ENCODE measurements at places on chromosomes 5 and 9.

- DNase-seq, result peak; percentile 5
These were observed at the start of gene PLPPR1 for GRCh38 chr9:101028346-101029314. TSS of gene PLPPR1 (plus strand) at chr9:101028727.

DNA sequence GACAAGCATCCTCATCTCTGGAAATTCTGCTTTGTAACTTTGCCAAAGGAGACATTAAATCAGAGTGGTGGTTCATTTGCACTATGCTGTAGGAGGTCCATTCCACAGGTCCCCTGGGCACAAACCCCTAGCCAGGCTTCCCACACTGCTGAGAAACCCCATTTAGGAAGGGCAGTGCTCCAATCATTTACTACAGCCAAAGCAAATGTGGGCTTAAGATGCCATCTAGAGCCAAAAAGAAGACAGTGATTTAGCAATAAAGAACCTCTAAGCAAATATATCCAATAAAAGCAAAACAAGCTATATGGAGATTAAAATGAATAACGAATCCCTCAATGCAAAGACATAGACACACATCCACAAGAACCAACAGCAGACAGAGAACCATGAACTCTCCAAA lies 129.0 kb upstream of the ALDH1B1 start:
- no peak for DNase-seq

GRCh38 chr9:115957585-115957984 lies 196.0 kb upstream of the PAPPA start:
- no peak for DNase-seq

DNA sequence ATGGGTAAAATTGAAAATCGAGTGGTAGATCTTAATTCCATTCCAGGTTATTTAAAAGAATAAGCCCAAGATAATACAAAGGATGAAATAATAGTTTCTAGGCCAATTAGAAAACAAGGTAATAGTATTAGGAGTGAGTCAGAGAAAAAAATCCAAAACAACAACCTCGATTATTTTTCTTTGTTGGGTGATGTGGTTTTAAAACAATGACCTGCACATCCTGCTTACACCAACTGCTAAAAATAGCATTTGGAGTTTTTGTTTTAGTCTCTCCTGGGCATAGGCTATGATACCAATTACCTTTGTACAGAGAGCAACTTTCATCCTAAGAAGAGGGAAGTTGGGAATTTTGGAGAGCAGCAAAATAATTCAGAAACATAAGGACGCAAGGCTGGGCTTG lies 101.7 kb upstream of the MYO10 start:
- DNase-seq, result no peak

- DNase-seq, result no peak
These were observed 332.4 kb upstream of the EFNA5 start for GRCh38 chr5:108003178-108003577.

DNA sequence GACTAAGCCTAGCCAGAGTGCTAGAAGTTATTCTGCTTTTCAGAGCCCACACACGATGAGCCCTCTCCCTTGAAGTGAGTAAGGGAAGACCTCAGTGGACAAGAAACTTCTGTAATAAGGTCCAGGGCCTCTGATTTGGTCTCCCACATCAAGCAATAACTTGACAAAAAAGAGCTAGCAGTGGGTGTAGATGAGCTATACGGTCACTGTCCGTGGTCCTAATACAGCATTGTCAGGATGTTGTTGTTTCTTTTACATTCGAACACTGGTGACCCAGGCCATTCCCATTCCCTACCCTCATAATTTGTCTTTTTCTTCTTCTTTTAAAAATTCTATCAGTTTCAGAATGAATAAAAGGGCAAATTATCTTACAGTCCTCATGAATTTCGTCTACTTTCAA lies 5.2 kb downstream of the PCSK1 start:
- DNase-seq, result no peak

DNA sequence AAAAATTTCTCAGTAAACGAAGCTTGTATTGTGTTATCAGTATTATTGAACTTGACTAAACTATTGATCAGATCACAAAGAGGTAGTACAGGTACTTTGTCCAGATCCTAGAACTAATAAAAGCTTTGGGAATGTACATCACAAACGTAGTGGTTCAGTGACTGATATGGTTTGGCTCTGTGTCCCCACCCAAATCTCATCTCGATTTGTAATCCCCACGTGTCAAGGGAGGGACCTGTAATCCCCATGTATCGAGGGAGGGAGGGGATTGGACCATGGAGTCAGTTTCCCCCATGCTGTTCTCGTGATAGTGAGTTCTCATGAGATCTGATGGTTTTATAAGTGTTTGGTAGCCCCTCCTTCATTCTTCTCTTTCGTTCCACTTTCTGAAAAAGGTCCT lies 100.9 kb downstream of the ARRDC3 start:
- no peak for DNase-seq

DNA sequence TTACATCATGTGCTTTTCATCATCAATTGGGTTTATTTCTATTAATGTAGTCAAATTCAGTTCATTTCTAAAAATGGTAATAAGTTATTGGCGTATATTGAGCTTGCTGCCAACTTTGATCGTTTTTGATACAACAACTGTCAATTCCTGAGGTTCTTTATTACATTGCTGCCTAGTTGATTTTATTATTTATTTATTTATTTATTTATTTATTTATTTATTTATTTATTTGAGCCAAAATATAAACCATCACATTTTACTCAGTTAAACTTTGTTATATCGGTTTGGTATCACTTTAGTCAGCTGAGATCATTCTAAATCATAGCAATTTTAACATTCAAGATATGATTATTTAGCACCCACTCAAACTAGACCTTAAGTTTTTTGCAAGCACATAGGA lies 100.0 kb downstream of the FBXO38 start:
- DNase-seq, result no peak

DNA sequence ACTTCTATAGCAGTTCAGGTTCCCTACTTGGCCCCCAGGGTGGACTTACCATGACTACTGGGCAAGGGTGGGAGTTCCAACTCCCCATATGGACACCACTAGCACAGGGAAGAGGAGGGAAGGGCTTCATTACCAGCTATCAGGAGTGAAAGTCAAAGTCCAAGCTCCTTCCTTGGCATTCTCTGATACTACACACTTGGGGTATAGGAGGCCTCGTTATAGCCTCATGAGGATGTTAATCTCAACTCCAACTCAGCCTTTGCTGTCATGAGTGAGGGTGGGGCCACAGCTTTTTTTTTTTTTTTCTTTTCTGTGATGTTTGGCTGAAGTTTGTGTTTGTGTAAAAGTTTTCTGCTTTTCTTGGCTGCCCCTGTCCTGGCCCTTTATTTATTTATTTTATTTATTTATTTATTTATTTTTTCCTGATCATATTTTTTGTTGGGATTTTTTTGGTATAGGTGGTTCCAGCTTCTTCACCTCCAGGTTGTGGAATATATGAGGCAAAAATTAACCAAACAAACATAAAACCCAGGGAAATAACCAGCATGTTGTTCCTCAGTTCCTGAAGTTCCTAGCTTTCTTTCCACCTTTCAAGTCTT lies 8.7 kb downstream of the GARIN3 start:
- DNase-seq, result no peak

- DNase-seq, result no peak
These were observed 379 bp upstream of the LRRTM2 start for GRCh38 chr5:138875552-138875875.

DNA sequence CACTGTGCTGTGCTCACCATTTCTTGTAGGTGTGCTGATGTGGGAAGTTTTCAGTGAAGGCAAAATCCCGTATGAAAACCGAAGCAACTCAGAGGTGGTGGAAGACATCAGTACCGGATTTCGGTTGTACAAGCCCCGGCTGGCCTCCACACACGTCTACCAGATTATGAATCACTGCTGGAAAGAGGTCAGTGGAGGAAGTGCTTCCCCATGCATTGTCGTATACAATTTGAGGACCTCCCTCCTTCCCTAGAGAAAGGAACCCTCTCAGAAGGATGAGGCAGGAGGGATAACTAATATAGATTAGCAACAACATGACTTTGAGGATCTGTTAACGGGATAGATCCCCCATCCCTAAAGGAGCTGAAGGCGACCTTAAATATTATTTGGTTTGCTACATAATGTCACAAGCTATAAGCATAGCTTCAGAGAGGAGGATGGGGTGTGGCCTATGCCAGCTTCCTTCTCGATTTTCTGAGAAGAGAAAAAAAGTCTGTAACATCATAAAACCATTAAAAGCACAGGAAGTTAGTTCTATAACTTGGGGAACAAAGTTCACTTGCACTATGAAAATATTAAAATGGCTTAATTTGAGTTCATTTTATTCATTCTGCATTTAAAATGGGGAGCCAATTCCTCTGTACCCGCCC lies 17.0 kb upstream of the CYFIP2 start:
- peak; percentile 41 for DNase-seq

DNA sequence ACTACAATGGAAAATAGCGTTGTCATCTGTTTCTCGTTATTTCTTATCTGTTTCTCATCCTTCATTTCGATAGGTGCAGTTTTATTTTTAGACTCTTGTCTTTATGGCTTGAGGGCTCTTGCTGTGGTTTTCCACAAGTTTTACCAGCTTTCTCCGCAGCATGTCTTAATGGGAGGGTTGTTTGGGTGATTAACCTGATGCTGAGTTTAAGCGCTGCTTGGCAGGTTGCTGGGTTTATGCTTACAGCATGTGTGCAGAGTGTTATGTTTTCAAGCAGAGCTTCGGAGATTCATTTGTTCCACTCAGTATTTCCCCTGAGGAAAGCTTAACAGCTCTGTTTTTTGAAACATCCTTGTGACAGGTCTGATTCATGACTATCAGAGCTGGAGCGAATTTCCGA lies 154.0 kb downstream of the SLC12A2 start:
- DNase-seq, result no peak

- DNase-seq, result no peak
These were observed 11.3 kb upstream of the IL6ST start for GRCh38 chr5:56006094-56006493.

DNA sequence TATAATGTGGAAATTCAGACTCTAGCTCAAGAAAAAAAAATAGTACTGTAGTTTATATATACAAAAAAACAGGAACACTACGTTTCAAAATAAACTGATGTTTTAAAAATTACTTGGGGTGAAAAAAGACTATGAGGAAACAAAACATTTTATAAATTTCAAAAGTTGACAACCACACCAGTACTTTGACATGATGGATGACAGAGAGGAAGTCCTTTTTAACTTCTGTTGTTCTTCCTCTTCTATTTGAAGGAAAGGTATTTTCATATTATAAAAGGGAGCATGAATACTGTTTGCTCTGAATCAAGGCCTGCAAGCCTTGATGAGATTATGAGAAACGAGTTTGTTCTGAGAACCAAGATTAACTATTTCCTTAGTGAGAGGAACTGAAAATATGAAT lies 456.9 kb downstream of the TAF11L14 start:
- no peak for DNase-seq

DNA sequence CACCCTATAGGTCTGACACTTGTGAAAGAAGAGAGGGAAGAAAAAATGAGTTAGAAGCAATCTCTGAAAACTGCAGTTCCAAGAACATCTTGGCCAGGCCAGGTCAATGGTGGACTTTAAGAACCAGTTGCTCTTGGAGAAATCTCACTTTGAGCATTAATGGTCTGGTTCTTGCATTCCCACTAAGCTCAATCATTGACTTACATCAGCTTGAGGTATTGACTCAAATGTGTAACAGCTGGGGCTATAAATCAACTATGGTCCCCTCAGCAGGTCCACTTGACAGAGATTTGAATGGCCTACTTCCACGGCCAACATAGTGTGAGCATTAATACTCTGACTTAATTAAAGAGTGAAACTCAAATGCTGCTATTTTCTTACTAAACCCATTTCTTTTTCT lies 357.8 kb upstream of the RGMB start:
- no peak for DNase-seq

DNA sequence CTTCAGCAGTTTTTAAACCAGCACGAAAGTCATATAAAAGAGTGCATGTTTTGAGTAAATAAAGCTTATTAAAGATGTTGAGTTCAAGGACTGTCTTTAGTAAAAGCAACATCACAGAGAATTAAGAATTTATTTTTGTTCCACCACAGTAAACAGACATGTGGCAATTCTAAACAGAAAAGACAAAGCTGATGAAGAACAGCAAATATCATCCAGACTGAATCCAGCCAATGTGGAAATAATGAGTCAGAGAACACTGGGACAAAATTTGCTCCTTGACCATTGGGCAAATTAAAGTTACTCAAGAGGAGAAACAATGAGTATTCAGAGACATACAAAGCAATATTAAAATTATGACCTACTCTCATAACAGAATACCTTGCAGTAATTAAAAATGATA lies 28.8 kb downstream of the OR2K2 start:
- DNase-seq, result no peak

DNA sequence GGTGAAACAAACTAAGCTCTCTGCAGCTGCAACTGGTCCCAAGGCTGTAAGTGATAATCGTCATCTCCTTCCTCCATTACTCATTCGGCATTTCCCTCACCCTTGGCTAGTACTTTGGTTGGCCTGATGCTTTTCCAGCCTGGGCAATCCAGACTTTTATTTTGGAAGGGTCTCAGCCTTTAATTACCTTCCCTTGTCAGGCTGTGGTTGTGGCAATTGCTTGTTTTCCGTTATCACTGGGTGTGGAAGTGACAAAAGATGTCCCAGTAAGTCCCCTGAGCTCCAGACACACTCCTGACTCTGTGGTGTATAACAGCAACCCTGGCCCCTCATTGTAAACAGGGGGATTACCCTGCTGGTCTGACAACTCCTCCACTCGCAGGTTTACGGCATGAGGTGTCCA lies 6.3 kb upstream of the FAF2 start:
- no peak for DNase-seq

- no peak for DNase-seq
These were observed 394.5 kb upstream of the EDIL3 start for GRCh38 chr5:84779186-84779585.

DNA sequence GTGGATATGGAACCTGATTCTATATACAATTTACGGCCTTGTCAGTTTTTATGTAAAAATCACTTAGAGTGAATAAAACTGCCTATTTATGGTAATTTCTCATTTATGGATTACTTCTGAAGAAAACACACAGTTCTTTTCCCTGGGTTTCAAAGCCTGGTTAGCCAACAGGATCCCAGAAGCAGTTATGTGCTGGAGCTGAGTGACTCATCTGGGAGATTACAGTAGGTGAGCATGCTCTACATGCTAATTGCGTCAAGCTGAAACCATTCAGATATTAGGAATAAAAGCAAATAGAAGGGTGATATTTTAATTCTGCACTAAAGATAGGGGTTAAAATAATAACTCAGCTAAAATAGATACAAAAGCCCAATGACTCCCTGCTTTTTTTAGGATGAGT lies 47.8 kb downstream of the PDE4D start:
- no peak for DNase-seq

DNA sequence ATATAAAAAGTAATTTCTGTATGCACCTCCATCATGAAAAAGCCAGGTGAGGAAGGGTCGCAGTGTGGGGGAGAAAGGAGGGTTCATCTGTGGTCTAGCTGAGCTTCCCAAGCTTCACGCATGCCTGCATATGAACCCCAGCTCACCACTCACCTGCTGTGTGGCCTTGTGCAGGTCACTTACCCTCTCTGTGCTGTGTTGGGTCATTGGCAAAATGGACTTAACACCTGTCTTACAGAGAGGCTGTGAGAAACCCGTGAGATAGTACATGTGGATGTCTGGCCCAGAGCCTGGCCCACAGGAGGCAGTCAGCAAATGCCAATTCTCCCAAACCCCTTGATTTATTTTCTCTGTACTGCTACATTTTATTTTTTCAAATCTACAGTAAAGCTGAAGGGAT lies 88.9 kb downstream of the GABBR2 start:
- no peak for DNase-seq

GRCh38 chr5:112117551-112117950 lies 301.5 kb downstream of the EPB41L4A start:
- DNase-seq, result no peak

Data from stimulated activated CD4-positive, alpha-beta T cell treated with anti-CD3 and anti-CD28 coated beads, Interleukin-2, amount 100 ng/mL, for 24 hours (primary cell).